ENCODE measurements at places on chromosomes 5 and 9.

DNA sequence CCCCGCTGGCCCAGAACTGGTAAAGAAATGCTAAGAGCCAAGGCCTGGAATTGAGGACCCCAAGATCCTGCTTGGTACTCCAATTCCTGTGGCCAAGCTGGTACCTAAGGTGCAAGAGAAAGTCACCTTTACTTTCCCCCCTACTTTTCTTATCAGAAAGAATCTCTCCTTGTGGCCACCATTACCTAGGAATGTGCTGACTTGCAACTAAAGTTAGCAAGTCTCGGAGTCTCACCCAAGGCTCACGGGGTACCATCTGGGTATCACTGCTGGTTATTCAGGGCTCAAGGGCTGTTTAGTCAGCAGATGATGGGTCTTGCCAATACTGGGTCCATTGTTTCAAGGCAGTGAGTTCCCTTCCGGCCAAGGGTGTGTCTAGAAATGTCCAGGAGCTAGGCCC is 270.2 kb downstream of the KDM4C start:
- no peak for DNase-seq

- DNase-seq: no peak
These were observed 978.5 kb downstream of the DTWD2 start for GRCh38 chr5:118009741-118010297.

DNA sequence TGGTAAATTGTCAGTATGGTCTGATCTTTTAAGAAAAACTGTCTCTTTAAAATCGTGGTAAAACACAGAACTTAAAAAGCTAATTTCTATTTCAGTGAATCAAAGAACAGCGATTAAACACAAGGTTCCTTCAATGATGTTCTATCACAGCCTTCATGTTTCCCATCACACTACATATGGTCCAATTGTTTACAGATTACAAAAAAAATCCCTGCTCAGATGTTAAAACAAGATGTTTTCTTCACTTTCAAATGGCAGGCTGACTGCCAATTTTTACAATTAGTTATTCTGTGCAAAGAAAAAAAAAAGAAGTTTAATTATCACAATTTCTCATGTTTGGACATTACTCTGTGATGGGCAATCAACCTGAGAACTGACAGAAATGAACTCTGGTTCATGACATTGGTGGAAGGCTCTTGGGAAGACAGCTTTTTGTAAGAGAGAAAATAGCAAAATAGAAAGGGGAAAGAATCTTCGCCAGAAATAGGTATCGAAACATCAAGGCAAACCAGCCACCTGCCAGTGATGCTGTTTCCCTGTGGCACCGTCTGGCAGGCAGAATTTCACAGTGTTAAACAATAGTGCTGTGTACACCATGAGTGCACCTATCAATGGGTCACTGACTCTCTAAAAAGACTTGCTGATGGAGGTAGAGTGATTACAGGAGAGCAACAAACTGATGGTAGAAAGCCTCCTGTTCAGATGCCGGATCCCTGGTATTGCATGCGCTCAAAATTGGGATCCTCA is 1020.0 kb upstream of the ARRDC3 start:
- no peak for DNase-seq

DNA sequence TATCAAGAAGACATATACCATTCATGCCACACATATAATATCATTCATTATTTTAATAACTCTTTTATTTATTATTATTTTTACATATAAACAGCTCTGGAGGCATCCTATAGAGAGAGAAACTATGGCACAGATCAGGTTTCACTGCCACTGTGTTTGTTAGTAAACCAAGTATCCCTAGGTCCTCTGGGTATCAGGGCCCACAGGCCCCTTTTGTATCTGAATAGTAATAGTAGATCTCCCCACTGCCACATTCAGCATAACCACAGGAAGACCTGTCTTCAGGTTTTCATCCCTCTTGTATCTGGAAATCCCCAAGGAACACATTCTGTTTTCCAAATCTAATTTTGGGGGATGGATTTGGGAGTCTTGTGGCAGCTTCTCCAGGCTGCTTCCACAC is 94.0 kb downstream of the SPATA31D1 start:
- DNase-seq: no peak

DNA sequence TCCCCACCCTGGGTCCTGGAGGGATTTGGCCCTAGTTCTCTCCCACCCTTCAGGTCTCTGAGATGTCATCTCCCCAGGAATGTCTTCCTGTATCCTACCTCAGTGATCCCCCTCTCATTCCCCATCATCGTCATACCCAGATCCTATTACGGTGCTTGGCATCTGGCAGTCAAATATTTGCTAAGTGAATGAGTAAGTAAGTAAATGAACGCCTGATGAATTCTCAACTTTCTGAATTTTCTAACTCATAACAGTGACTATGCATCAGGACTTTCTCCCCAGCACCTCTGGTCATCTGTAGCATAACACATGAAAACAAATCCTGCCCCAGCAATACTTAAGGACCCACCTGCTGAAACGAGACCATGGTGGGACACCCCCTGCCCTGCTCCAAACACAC is 244.2 kb downstream of the EBF1 start:
- DNase-seq: no peak

- no peak for DNase-seq
These were observed 36.7 kb downstream of the ANKRD31 start for GRCh38 chr5:75199946-75200345.

- DNase-seq: no peak
These were observed 88.7 kb upstream of the PHF24 start for GRCh38 chr9:34869390-34869789.

DNA sequence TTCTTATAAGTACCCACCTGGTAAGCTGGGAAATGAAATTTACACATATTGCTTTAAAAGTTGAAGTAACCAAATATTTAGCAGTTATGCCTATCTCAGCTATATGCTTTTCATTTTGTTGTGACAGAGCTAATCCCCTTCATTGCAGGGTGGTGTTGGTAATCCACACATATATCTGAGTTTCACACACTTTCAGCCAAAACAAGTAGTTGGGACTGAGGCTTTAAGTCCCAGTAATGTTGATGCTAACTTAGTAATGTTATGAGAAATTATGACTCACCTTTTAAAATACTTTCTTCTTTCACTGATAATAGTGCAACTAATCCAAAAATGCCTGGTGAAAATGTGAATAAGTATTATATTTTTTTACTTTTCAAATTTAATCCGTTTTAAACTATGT is 19.2 kb upstream of the RICTOR start:
- DNase-seq: no peak

- no peak for DNase-seq
These were observed 7.3 kb upstream of the SMIM3 start for GRCh38 chr5:150771034-150771795.

DNA sequence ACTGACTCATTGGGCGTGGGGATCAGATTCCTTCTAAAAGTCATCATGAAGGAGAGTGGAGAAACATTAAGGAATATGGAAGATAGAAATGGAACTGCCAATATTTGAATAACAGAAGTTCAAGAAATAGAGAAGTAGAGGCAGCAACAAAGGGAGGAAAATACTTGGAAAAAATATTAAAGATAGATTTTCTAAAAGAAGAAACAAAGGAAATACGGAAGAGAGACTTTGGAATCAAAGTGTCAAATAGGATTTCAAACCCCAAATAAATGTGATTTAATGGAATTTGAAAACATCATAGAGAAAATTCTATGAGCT is 605.1 kb upstream of the KLF4 start:
- DNase-seq: no peak

GRCh38 chr9:100204796-100205195 is 105.8 kb downstream of the INVS start:
- DNase-seq: no peak

DNA sequence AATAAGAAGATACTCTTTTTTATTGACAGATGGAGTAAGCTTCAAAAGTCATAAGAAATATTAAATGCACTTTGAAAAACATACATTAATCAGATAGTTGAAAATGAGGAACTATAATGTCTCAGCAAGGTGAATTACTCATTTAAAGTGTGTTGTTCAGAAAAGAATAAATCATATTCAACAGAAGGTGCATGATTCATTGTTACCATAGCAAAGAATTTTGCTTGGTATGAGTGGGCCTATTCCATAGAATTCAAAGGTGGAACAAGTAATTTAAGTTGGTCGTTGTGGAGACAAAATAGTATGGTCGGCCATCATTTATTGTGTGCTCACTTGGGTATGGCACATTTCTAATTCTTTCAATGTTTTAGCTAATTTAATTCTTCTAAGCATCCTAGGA is 1920.2 kb upstream of the CDH9 start:
- DNase-seq: no peak

- no peak for DNase-seq
These were observed 24.6 kb upstream of the IFNB1 start for GRCh38 chr9:21102305-21102704.

DNA sequence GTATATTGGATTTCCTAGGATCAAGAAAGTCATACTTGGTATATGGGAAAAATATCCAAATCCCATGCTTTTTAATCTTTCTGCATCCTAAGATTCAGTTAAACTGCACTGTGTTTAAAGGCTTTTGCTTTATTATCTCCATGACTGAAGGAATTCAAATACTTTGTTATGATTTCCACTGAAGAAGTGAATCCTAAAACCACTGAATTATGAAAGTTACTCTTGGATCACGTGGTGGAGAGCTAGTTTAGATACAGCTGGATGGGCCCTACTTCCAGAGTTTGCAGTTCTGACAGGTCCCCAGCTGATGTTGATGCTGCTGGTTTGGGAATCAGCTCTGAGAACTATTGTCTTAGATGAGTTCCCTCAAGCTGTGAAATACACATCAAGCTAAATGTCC is 5.0 kb downstream of the DAB2 start:
- DNase-seq: no peak

GRCh38 chr9:131986576-131986975 is 93.1 kb downstream of the MED27 start:
- DNase-seq: no peak

DNA sequence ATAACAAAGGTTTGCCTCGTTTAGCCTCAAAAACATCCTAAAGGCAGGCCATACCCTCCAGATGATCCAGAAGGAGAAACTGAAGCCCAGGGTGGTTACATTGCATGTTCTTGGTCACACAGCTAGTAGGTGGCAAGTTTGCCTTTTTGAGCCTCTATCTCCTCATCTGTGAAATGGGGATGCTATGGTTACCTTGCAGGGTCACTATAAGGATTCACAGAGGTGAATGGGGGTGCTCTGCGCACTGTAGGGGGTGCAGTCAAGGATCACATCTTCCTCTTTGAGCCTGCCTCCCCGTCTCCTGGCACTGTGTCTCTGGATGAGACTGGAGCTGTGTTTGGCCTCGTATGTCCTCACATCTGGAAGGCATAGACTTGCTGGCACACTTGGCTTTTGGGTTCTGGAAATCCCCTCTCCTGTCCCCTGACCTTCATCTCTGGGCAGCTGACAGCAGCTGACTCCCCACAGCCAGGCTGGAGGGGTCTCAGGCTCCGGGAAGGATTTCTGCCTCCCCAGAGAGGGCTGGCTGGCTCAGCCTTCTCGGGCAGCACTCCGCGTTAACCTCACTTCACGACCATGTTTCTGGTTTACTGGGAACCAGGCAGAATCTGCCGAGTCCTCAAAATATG is 167.7 kb downstream of the RGS3 start:
- DNase-seq: no peak

- DNase-seq: no peak
These were observed 141.6 kb downstream of the ADCY2 start for GRCh38 chr5:7537573-7537972.

- no peak for DNase-seq
These were observed 46.3 kb upstream of the GLIS3 start for GRCh38 chr9:4346131-4346530.

DNA sequence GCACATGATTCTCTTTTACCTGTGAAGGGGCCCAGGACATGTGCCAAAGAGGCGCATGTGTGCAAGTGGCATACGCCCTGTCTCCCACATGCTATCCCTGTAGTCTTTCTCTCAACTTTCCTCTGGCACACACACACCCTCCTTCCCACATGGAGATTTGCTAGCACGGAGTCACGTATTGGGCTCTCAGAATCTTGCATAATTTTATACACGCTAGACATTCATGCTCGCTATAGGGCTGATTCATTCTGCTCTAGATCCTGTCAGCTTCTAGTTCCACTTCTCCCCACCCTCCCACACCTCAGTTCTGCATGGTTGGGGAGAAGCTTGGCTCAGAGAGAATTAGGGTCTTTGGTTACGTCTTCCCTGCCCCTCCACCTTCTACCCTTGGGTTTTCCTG is 72.8 kb downstream of the CD180 start:
- DNase-seq: no peak

- DNase-seq: no peak
These were observed 233.8 kb downstream of the GAS1 start for GRCh38 chr9:86713470-86713869.

DNA sequence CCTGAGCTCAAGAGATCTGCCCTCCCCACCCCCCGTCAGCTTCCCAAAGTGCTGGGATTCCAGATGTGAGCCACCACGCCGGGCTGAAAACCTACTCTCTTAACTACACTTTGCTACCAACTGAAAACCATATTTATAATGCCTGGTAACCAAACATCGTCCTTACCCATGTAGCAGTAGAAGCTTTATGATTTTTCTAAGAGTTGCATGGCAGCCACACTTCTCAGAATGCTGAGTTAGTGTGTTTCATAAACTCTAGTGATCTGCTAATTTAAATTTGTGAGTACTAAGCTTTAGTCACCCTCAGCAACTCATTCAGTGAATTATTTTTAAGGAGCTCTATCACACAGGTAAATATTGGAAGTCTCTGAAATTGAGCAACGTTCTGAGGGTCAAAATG is 478.4 kb downstream of the KDM4C start:
- DNase-seq: no peak

DNA sequence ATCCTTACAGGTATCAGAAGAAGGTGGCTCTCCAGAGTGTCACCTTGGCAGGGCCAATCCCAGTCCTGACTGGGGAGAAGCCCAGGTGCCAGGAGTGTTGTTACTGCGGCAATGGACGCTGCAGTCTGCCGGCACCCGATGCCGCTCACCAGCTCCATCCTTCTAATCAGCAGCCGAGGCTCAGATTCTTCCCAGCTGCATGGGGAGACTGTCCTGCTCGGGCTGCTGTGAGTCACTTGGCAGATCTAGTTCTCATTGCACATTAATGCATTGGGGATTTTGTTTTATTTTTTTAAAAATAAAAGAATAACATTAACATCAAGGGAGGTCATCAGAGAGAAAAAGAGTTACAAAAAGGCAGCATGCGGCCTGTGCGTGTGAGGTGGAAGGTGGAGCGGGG is 115.8 kb downstream of the MTX3 start:
- DNase-seq: no peak

DNA sequence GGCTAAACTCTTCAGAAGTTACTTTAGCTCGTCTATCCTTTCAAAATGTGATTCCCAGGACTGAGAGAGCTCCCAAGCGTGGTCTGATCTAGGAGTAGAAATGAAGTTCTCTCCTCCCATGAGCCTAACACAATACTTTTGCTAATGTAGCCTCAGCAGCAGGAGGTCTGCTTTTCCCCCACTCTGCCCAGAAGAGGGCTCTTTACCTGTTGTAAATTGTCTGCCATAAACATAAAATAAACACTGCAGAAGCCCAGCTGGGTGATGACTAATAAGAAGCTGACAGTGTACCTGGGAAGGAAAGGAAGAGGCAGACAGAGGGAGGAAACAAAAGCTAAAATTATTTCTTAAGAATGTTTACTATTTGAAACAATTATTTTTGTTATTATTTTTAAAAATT is 15.4 kb downstream of the SLC36A3 start:
- no peak for DNase-seq

GRCh38 chr9:112971415-112971814 is 40.6 kb downstream of the ZNF883 start:
- peak; percentile 12 for DNase-seq

Data from activated CD4-positive, alpha-beta memory T cell treated with anti-CD3 and anti-CD28 coated beads for 36 hours (primary cell).